Activated naive CD8-positive, alpha-beta T cell treated with anti-CD3 and anti-CD28 coated beads, Interleukin-2, amount 10 ng/mL, durations not matched to agents 7 days and 5 days (primary cell): ENCODE measurements at places on chromosomes 3 and 15.

GRCh38 chr3:183080628-183081027 is 18.7 kb downstream of the MCCC1 start:
- DNase-seq = no peak

- DNase-seq = no peak
Measured at GRCh38 chr3:144011251-144011799, 39.7 kb downstream of the DIPK2A start.

GRCh38 chr15:51503003-51503402 is 119.6 kb downstream of the DMXL2 start:
- DNase-seq = no peak

- no peak for DNase-seq
Measured at GRCh38 chr3:162348912-162349311, 852.3 kb downstream of the OTOL1 start.
